ENCODE measurements at places on chromosomes 12 and 14.

- DNase-seq = no peak
- peaks cover 7% of the 10 kb centered on the region for H3K4me1 ChIP-seq
- no peak overlapping the region for H3K4me3 ChIP-seq
- no peaks in the 10 kb centered on the region for H3K36me3 ChIP-seq
- no peak overlapping the region for H3K27ac ChIP-seq
- H3K27me3 ChIP-seq = no peaks in the 10 kb centered on the region
Measured at GRCh38 chr14:69658664-69659261, 47.4 kb downstream of the SUSD6 start.

GRCh38 chr14:25350802-25351201 is 300.9 kb upstream of the STXBP6 start:
- no peak for DNase-seq
- no peak overlapping the region for H3K27ac ChIP-seq
- H3K4me3 ChIP-seq = no peak overlapping the region
- peaks cover 2% of the 10 kb centered on the region for H3K27me3 ChIP-seq
- H3K4me1 ChIP-seq = no peaks in the 10 kb centered on the region

DNA sequence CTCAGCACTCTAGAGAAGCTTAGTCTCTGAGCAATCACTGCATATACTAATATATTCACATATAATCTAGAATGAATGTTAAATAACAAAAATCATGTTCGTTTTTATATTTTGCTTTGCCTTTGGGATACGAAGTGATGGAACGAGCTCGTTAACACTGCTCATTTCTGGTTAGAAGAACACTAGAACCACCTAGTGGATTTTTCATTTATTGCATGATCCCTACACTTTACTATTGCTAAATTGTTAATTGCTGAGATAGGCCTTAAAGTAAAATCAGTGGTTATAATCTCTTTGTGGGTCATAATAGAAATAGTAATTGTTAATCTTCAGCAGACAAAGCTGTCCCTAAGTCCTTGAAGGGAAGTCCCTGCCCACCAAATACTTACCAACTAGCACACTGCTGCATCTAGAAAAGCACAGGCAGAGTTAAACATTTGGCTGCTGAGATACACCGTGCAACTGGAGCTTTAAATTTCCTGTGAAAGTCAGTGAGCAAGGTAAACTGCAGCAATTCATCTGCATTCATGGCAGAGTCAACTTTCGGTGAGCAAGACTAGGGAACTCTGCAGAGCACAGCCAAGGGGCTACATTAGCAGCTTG is 353.7 kb downstream of the APAF1 start:
- H3K36me3 ChIP-seq = no peaks in the 10 kb centered on the region
- H3K4me3 ChIP-seq = no peak overlapping the region
- peak; percentile 49 for DNase-seq
- no peaks in the 10 kb centered on the region for H3K4me1 ChIP-seq
- no peak overlapping the region for H3K27ac ChIP-seq

GRCh38 chr12:3416670-3417069 is 74.3 kb upstream of the PRMT8 start:
- H3K4me1 ChIP-seq = no peaks in the 10 kb centered on the region
- H3K27ac ChIP-seq = no peak overlapping the region
- DNase-seq = no peak
- H3K4me3 ChIP-seq = no peak overlapping the region

DNA sequence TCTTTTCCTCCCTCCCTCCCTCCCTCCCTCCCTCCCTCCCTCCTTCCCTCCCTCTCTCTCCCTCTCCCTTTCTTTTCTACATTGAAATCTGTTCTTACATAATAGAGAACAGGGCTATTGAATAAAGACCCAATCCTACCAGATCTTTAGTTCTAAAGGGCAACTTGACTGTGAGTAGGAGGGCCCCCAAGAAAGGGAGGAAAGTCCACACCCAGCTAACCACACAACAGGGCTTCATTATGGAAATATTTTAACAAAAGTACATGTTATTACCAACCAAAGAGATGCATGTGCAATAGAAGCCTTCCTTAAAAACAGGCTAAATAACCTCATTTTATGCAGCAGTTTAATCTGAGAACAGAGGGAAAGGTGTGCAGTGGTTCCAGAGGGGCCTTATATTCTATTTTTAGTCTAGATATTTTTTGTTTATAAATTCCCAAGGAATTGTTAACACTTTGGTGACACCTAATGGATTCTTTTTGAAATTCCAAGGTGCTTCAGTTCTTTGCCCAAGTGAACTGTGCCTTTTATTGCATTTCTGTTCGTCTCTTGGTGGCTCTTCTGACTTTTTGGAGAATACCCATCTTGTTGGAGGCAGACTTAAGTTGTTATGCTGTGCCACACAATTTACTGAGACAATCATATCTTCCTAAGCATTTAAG is 63.0 kb downstream of the GNS start:
- no peaks in the 10 kb centered on the region for H3K4me1 ChIP-seq
- no peaks in the 10 kb centered on the region for H3K27me3 ChIP-seq
- peaks cover 7% of the 10 kb centered on the region for H3K36me3 ChIP-seq
- H3K27ac ChIP-seq = no peak overlapping the region
- DNase-seq = peak; percentile 62

All from endothelial cell of umbilical vein (primary cell).